ENCODE measurements at places on chromosomes 3 and 15.
A peak's percentile ranks its signal among the peaks of the same experiment; 100 is the strongest.

DNA sequence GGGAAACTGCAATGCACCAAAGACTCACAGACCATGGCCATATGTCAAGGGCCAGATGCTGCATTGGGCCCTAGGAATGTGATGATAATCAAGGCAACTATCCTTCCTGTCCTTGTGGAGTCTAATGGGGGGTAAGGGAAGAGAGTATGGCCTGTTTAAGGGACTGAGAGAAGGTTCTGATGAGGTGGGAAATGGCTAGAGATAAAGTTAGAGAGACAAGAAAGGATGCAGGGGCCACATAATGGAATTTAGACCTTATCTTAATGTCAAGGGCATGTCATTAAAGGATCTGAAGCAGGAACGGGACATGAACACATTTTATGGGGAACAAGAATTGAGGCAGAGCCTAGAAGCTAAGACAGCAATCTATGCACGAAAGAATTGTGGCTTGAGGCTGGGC is 30.0 kb upstream of the ABHD17C start:
- DNase-seq: no peak

DNA sequence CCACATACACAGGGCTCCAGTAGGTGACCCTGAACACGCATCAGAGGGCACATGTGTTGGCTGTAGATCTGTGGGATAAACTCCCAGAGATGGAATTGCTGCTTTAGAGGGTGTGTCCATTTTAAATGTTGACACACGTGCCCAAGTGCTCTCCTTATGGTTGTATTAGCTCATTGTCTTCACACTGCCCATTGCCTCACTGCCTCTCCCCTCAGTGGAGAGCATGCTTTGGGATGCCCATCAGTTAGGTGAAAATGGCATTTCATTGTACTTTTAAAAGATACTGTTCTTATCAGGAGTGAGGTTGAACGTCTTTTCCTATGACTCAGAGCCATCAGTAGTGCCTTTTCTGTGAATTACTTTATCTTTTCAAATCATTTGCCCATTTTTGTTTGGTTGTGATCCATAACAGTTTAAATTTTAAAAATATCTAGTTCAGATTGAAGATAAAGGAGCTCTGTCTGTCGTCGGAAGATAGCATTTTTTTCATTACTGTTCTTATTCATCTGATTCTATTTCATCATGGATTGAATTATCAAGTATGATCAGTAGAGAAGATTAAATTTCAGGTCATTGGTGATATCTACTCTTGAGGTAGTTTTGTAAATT is 120.7 kb downstream of the CHDH start:
- DNase-seq: peak; percentile 70

DNA sequence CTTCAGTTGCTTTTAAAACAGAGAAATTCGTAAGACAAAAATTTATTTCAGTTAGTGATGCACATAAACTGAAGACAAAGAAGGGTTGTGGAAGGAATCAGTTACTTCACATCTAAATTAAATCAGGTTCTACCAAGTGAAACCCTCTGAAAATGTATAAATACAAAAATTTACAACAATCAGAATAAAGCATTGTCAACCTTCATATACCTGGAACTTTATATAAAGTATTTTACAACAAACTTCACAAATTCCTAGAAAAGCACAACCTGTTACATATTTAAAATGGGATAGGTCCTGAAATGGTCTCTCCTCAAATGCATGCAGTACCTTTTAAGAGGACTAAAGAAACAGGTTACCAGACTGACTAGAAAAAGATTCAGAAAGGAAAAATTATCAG is 26.9 kb downstream of the ATOSA start:
- DNase-seq: no peak

- DNase-seq: no peak
These were observed 259.2 kb downstream of the NEK10 start for GRCh38 chr3:27110020-27110419.

GRCh38 chr3:177150218-177150916 is 46.9 kb downstream of the TBL1XR1 start:
- DNase-seq: no peak

- no peak for DNase-seq
These were observed 27.0 kb downstream of the ANXA2 start for GRCh38 chr15:60370869-60371136.

GRCh38 chr3:140748903-140749302 is 71.0 kb downstream of the TRIM42 start:
- no peak for DNase-seq

GRCh38 chr3:99875581-99875928 is 57.9 kb downstream of the CMSS1 start:
- DNase-seq: peak; percentile 59

DNA sequence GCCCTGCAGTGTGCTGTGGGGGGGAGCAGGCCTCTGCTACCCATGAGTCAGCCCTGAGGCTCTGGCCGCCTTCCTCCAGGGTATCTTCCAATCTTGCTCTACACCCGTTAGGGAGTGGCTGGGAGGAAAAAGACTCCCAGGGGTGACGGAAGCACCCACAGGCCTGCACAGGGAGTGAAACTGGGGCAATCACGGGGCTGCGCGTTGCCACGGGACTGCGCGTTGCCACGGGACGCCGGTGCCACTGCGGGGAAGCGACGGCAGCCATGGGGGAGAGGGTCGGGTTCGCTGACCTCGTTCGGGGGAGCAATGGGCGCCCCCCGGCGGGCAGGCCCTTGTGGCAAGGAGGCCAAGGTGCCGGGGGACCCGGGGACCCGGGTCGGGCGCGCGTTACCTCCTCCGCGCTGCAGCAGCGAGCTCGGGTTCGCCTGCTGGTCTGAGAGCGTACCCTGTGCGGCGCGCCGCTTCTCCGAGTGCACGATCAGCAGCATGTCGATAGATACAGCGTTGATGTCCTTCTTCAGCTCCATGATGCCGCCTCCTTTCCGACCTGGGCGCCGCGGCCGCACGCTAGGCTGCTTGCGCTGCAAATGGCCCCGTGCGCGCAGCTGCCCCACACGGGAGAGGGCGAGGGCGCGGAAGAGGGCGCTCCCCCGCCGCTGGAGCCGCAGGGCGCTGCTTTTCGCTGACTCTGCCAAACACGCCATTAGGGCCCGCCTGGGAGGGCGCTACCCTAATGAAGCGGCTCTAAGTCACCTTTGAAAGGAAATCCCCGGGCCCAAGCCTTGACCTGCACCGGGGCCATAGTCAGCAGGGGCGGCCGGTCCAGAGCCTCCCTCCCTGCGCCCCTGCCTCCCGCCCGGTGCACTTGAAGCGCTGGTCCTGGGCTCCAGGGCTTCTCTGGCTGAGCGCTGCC is at the start of gene KY:
KY (minus strand) TSS at position 592 of the 916 bp plus-strand sequence; CDS start at position 530, 62 bp downstream.
- peak; percentile 73 for DNase-seq

- peak; percentile 59 for DNase-seq
These were observed 23.1 kb downstream of the XXYLT1 start for GRCh38 chr3:195247863-195248189.

DNA sequence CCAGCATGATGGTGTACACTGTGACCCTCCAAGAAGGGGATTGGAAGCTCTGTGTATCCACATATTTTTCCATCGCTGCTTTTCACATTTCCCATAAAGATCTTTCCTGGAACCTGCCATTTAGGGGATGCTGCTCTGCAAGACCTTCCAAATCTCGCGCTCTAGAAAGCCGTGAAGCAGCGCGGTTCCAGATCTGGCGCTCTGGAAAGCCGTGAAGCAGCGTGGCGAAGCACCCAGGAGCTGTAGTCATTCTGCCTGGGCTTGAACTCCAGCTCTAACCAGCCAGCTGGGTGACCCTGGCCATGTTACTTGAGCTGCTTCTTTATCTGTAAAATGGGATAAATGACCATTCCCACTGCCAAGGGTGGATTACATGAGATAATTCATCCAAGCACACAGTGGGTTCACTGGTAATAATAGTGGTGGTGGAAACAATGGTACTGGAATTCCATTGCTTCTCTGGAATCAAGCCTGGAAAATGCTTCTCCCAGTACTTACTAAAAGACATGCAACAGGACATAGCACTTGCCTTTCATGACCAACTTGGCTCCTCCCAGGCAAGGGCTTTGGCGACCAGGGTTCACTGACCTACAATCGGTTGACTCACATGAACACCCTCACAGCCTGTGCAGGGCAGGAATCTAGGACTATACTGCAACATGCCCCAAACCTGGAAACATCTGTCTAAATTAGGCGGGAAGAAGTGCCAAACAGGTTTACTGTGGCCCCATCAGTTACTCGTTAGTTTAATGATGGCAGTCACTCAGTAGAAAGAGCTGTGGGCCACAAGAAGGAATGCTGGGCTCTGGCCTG is 70.7 kb downstream of the XXYLT1 start:
- DNase-seq: no peak

DNA sequence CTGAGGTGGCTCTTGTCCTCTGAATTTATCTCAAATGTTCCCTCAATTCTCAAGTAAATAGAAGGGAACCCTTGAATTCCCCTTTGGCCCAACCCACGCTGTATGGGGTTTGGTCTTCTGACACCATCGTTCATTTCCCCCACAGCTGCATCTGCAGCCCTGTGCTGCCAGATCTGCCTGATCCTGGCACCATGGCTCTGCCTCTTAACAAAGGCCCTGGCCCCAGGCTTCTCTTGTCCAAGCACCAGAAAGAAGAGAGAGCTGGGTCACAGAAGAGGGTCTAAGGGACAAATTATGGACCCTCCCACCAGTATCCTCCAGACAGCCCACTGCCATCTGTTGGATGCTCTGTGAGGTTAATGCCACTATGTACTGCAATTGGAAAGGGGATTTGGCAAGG is 1.8 kb downstream of the MAP1A start:
- peak; percentile 22 for DNase-seq

DNA sequence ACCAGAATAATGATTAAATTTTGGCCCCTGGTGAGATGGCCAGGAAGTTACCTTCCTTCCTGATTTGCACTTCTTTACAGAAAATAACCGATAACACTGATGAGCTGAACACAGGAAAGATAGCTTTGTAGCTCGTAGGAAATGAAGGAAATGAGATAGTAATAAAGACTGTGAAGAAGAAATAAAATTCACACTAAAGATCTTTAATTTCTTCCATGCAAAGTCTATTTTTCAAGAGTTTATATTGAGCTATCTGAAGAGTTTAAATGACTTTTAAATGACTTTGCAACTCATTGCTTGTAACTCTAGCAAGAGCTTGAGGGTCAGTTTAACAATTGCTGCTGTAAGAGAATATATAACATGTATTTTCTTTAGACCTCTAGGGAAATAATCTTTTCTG is 543.0 kb downstream of the UNC13C start:
- DNase-seq: no peak

DNA sequence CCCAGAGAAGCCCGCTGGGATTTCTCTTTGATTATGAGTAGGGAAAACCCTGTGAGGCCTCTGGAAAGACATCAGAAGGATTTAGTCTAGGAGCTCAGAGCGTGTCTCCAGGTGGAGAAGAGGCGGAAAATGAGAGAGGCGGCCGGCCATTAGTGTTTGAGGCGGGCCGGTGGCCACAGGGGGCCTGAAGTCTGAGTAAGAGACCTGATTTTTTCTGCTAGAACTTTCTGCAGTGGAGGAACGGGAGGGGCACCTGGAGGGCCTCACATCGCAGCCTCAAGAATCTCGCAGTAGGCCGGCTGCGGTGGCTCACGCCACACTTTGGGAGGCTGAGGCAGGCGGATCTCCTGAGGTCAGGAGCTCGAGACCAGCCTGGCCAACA is 28.5 kb downstream of the KLHDC8B start:
- no peak for DNase-seq

GRCh38 chr15:46296797-46297196 is 662.0 kb downstream of the SQOR start:
- DNase-seq: no peak

GRCh38 chr15:37765786-37766185 is 168.7 kb upstream of the TMCO5A start:
- DNase-seq: peak; percentile 51

DNA sequence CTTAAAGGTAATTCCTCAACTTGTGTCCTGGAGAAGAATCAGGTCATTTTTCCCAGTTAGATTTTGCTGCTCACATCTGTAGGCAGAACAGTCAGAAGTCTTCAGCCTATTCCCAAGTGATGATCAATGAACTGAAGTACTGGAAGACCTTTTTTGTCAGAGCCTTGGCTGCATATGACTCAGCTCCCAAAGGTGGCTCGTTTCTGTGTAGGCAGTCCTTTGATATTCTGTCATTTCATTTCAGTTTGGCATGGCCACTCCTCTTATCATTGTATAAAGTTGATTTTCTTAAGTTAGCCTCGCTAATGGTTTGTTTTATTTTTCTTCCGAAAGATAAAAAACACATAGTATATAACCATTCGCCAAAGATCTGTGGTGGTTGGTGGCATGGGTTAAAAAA is 90.7 kb downstream of the KLHL25 start:
- DNase-seq: peak; percentile 27

- DNase-seq: peak; percentile 14
These were observed 215.1 kb upstream of the MLF1 start for GRCh38 chr3:158355623-158356588.

- peak; percentile 19 for DNase-seq
These were observed 31.8 kb downstream of the TTC14 start for GRCh38 chr3:180633722-180634121.

DNA sequence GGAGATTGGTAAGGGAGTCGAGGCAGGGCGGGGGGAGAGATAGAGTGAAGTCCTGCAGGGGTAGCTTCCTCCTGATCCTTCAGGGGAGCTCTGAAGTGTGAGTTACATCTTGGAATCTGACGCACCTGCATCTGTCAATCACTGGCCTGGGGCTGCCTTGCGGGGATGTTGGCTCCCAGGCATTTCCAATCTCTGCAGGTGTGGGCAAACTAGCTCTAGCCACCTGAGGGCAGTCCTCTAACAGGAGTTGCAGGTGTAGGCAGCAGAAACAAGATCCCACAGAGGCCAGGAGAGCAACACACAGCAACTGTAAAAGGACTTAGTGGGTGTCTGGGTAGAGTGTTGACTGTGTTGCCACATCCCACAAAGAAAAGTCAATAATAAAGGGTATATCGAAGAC is 63.6 kb downstream of the ZNF621 start:
- DNase-seq: no peak

DNA sequence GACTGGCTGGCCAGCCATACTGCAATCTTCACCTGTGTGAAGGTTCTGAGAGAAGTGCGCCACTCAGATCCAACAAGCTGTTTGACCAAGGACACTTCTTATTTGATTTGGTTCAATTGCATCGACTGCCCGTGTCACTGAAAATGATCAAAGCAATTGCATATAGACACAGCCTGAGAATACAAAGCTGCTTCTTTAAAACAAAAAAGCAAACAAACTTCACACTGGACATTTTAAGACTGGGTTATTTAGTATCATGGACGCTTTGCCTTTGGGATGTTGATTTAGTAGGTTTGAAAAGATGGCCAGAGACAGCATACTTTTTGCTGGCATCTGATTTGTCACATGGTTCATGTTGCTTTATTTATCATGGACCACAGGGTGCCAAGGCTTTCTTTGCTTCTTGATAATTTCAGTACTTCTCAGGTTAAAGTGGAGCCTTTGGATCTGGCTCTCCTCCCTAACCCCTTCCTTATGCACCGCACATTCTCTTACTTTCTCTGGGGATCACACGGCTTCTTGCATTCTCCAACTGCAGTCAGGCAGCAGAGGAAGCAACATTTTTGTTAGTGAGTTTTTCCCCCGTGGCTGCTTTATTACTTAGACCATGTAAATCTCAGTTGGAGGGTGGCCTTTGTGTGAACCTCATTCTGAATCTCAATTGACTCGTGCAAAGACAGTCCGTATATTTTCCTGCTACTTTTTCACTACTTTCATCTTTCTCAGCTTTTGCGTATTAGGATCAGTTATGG is 151.0 kb downstream of the CD47 start:
- DNase-seq: no peak
